ENCODE measurements at places on chromosomes 6 and 20.

DNA sequence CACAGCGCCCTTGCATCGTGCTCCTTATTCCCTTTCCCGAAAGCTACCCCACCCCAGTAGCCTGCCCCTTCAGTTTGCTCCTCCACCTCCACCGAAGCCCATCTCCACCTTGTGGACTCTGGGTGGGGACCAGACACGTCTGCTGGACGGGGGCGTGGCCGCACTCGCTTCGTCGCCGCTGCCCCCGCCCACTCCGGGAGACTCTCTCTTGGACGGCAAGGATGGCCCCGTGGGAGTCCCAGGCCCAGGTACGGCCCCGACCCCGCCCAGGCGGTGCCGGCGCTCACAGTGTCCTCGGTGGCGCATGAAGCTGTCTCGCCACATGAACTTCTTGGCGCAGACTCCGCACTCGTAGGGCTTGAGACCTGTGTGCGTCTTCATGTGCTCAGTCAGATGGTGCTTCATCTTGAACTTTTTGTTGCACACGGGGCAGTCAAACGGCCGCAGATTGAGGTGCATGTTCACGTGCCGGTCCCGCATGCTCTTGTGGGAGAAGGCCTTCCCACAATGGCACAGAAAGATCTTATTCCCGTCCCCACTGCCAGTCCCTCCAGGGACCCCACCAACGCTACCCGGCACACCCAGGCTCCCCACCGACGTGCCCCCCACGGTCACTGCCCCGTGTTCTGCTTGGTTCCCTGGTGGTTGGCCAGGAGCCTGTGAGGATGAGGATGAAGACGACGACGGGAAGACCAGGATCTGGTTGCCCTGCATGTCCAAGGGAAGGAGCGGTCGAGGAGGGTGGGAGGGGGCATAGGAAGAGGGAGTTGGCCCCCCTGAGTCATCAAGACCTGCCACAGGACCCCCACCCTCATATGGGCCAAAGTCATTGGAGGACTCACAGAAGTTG is 1.3 kb upstream of the TAPBP start:
- DNase-seq: no peak

DNA sequence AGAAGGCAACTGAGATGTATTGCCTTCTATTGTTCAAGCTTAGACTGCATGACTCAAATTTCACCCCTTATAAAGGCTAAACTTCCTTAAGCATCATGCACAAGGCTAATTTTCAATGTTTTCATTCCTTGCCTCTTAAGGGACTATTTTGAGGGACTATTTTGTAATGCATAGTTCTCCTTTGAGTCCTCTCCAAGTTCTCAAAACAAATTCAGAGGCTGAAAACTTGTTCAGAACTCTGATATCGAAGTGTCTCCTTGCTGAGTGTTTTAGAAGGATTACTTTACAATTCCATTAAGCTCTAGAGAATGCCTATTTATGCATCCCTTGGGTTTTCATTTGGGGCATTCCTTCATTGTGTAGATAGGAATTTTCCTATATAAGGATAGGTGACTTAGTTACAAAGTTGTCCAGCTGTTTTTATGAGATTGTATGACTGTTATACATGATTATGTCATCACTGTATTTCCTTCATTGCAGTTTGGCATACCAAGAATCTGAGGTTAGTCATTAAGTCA is 41.7 kb downstream of the COL19A1 start:
- DNase-seq: no peak

- no peak for DNase-seq
Observed at GRCh38 chr6:167807756-167808155, 19.0 kb upstream of the AFDN start.

GRCh38 chr6:14881398-14881797 is 364.5 kb upstream of the JARID2 start:
- DNase-seq: no peak

DNA sequence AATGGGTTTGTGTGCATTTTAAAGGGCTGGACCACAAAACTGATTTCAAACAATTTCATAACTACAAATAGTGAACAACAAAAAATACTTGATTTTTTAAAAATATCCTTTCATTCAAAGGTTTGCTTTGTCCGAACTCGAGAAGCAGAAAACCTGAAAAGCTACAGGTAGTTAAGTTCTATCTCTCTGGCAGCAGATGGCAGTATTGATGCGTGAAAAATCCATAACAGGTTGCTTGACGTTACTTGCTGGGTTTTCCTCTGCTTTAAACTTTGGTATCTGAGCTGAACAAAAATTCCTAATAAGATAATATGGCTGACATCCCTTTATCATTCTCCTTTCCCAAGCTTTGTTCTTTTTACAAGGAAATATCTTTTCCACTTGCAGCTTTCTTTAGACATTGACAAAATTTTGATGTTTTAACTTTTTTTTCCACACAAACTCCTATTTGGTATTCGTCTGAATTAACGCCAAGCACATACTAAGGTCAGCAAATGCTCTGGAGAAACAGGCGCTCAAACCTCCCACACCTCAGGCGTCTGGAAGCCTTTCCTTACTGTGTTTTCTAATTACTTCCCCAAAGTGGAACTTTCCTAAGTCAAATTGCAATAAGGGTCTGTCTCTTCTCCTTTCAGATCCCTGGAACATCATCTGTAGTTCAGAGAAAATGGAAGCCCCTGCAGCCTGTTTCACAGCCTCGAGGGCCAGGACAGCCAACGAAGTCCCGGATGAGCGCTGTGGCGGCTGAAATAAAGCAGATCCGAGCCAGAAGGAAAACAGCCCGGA is 50.3 kb upstream of the GFRAL start:
- DNase-seq: peak; percentile 49

DNA sequence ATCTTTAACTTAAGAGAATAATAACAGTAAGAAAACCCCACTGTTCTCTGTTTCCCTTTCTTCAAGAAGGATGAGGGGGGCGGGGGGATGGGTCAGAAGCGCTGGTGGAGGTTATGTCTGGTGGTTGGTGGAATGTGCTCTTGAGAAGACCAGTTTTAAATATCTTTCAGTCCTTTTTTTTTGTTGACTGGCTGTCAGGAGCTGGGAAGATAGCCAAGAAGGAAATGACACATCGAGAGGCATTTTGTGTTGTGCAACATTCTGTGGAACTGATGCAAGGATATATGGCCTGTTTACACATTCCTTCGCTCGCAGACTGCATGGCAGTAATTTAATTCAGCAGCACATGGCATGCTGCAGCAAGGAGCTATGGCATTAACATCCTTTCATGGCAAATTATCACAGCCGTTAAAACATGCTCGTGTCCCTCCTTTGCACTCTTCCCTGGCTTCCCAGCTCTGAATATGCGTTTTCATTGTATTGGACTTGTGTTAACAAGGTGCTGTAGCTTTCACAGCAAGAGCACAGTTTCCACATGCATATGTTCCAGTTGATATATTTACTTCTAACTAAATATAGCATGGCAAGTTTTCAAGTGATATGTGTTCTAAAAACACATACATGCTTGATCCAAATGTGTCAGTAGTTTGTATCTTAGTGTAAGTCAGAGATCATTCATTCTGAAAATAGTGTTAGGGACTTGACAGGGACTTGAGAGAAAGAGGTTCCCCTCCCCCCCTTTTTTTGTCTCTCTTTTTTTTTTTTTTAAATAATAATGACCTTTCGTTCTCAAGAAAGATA is 68.2 kb upstream of the SUPT3H start:
- peak; percentile 36 for DNase-seq

- no peak for DNase-seq
Observed at GRCh38 chr6:84842525-84843166, 78.2 kb upstream of the TBX18 start.

- no peak for DNase-seq
Observed at GRCh38 chr6:15382089-15382488, 136.2 kb downstream of the JARID2 start.

DNA sequence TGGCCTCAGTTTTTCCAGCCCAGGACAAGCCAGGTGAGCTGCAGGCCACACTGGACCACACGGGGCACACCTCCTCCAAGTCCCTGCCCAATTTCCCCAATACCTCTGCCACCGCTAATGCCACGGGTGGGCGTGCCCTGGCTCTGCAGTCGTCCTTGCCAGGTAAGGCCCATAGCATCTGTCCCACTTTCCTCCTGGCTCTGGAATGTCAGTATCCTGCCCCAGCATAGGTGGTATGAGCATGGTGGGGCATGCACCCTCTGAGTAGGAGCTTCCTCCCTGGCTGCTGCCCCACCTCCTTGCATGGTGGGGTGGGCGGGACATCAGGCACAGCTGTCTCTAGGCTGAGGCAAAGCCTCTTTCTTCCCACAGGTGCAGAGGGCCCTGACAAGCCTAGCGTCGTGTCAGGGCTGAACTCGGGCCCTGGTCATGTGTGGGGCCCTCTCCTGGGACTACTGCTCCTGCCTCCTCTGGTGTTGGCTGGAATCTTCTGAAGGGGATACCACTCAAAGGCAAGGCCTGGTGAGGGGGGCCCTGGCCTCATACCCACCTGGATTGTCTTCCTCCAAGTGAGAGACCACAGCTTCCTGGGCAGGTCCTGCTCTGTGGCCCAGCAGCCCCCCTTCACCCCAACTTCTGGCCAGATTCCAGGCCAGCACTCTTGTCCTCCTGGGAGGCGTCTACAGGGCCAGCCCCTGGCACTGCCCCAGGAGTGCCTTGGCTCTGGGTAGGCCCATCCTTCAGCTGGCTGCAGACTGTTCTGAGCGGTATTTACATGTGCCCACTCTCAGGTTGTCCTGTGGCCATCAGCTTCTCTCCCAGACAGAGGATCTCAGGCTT is 9.1 kb downstream of the PI16 start:
- no peak for DNase-seq

GRCh38 chr6:43869079-43869710 is 99.2 kb downstream of the VEGFA start:
- DNase-seq: no peak

DNA sequence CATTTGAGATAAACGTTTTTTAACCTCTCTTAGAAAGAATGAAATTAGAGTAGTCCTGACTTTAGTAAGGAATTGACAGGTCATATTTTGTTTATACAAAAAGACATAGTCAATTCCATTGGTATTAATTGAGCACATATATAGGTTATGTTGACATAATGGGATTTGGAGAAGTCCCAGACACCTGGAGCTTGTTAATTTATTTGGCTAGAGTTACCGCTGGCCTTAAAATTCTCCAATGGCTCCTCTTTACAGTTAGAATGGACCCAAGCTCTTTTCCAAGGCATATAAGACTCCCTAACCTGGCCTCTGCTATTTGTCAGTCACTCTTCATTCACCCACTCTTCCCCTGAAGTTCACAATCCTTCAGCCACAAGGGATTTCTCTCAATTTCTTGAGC is 221.3 kb downstream of the CBLN4 start:
- DNase-seq: no peak

DNA sequence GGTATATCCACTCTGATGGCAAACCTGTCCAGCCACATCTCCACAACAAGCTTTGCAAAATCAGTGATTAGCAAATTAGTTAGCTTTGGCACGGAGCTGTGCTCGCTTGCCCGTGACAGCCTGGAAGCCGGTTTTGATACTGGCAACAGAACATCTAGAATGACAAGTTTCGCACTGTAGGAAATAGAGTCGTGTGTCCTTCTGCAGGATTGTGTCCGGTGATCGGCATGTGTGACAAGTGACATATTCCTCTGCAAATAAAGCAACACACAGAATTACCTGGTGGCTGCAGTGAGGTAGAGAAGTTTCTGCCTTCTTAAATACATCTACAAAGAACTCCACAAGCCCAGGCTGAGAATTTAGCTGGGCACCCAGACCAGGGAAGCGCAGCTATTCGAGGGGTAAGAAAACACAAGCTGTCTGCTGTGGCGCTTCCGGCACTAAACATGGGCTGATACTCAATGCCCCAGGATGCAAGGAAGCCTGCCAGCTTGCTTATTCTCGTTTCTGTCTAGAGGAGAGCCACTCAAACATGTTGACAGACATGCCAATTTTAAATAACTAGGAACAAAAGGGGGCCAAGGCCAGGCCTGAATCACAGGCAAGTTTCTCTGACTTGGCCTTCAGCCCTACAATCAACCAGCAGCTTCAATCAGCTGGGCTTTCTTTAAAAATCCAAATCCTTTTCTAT is 22.2 kb downstream of the EIF2S2 start:
- DNase-seq: no peak

- peak; percentile 21 for DNase-seq
Observed at GRCh38 chr6:27901801-27902200, 10.4 kb downstream of the OR2B2 start.

DNA sequence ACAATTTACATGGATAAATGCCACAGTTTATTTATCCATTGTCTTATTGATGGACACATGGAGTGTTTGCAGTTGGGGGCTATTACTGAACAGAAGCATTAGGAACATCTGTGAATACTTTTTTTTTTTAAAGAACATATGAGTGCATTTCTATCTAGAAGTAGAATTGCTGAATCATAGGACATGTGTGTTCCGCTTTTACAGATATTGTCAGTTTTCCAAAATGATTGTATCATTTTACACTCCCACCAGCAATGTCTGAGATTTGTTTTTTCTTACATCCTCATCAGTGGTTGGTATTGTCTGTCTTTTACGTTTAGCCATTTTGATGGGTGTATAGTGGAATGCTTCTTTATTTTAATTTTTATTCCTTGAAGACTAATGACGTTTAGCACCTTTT is 42.0 kb upstream of the ASIP start:
- DNase-seq: no peak

DNA sequence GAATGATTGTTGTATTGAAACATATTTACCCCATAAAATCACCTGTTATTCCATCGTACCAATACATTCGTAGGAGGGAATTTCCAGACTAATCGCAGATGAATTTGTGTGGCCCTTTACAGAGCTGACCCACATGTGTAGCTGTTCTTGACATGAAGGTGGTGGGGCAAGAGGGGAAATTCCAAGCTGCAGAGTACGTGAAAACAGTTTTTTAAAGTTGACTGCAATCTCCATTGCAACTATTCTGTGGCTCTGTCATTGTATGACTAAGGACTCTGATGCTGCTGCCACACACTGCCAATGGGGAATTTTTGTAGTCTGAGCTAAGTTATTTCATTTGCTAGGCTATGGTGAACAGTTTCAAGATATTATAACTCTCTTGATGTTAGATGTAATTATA is 46.4 kb upstream of the ADTRP start:
- DNase-seq: no peak

- DNase-seq: no peak
Observed at GRCh38 chr6:170137911-170138910, 152.7 kb downstream of the DLL1 start.

- no peak for DNase-seq
Observed at GRCh38 chr6:155079985-155080452, 84.9 kb downstream of the TIAM2 start.

- DNase-seq: no peak
Observed at GRCh38 chr6:111725446-111726112, 119.9 kb upstream of the TRAF3IP2 start.

- no peak for DNase-seq
Observed at GRCh38 chr20:23630392-23630849, 7.3 kb downstream of the CST3 start.

DNA sequence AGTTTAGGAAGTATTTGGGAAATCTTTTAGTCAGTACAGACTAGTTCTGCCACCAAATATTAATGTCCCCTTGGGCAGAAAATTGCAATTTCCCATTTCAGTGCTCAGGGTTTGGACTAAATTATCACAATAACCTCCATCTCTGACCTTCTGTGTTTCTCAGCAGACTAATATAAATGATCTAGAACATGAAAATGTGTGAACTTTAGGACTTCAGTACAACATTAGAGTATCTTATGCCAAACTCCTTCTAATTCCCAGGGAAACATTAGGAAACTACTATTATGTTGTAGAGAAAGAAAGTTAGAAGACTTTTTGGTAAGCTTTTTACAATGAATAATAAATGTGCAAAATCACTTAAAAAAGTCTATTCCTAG is 1087.6 kb upstream of the CITED2 start:
- DNase-seq: no peak

GRCh38 chr20:48983423-48984400 is 62.2 kb downstream of the ARFGEF2 start:
- DNase-seq: no peak

GRCh38 chr6:11258260-11259237 is 26.1 kb upstream of the NEDD9 start:
- DNase-seq: no peak

GRCh38 chr6:33856655-33857054 is 52.9 kb upstream of the MLN start:
- DNase-seq: no peak
